ENCODE measurements at places on chromosomes 3 and 15.

GRCh38 chr15:90422043-90422442 lies 34.0 kb downstream of the IQGAP1 start:
- no peak for DNase-seq

DNA sequence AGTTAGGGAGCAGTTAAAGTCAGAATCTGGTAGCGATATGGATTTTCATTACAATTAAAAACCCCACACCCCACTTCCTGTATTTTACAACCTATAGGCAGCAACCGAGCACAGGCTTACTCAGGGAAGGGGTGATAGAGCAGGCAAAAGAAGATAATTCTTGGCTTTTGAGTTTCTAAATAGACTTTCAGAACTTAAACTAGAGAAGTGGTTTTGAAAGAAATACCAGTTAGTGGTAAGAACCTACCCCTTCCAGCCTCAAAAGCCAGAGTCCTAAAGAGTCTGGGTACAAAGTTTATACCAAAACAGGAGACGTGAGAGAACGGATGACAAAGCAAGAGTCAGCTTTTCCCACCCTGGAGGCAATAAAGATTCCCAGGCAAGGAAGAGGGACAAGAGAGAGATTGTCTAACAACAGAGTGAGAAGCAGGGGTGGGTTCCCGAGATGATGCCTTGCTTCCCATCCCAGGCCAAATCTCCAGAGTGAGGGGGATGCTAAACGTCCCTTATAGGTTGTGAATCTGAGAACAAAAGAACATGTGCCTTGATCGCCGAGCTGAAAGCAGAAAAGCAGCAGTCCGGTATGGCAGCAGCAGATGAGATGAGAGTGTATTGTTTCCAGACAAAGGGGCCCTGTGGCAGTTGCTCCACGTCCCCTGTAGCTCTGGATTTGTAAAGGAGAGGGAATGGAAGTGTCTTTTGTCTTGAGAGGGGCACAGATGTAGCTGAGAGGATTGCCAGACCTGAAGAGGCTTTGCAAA lies 36.8 kb downstream of the KLHL6 start:
- DNase-seq: no peak

GRCh38 chr3:182913889-182914288 lies 66.4 kb downstream of the DCUN1D1 start:
- no peak for DNase-seq

DNA sequence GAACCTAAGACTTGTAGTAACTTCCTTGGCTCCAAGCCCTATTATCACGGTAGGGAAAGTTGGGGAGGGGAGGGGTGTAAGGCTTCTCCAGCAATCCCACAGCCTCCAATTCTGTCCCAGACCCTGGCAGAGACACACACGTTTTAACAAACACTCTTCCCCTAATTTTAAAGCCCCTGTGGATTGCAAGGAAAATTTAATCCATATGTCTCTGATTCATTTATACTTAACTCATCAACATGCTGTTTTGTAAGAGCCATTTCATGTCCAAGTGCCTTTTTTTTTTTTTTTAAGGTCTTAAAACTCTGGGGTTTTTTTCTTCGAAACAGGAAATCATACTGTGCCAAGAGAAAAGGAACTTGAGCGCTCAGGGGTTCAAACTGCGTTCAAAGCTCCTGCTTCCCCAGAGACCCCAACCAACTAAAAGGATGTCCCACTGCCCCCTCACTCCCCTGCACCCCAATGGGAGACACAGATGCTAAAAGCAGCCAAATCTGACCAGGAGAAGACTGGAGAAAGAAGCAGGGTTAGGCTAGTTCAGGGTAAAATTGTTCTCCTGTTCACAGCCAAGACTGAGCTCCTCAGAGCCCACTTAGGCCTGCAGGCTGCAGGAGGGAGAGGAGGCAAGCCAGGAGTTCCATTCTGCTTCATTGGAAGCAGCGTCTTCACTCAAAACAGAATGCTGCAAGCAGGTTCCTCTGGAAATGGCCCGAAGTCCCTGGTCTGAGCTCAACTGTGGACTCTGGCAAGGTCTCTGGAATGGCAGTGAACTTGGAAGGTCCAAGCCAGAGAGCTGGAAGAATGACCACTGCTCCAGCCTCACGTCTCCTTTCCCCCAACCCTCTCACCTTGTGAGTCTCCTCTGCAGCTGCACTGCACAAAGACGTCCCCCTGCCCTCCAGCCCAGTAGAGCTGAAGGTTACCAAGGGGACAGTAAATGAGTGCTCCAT lies 172.5 kb downstream of the NTRK3 start:
- DNase-seq: no peak

DNA sequence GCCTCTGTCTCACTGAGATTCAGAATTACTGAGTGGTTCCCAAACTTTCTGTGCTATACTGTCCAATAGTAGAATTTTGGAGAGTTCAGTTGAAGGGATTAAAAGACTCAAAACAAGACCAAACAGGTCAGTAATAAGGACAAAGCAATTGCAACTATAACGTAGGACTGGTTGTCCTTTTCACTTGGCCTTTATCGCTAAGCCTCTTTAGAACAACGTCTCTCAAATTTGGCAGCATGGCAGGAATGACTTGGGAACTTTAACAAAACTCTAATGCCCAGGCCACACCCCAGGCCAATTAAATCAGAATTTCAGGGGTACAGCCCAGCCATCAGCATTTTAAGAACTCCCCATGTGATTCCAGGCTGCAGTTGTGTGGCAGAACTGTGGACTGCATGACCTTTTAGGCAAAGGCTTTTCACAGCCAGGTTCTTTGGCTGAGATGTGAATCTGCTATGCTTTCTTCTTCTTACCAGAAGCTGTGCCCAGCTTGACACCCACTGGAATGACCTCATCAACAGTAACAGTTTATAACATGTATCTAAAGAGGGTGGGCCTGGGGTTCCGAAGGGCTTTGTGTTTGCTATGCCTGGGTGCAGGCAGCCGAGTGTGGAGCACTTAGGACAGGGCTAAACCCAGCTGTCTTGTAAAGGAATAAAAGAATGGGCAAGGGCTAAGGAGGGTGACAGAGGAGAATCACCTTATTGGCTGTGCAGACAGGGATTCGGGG lies 226.2 kb upstream of the PRICKLE2 start:
- DNase-seq: no peak

DNA sequence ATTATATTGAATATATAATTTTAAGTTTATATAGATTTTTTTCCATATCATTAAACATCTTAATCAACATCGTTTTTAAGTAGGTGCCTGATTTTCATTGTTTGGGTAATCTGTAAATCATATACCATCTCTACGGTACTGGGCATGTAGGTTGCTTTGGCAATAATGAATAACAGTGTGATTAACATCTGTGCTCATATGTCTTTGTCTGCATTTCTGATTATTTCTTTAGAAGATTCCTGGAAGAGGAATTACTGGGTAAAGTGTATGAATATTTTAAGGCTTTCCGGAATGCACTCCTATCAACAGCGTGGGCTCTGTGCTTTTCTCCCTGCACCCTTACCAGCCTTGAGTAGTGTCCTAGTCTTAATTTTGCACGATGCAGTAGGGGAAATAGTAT lies 119.8 kb upstream of the LIPC start:
- no peak for DNase-seq

- DNase-seq: no peak
Observed at GRCh38 chr3:69906351-69906966, 93.1 kb upstream of the SAMMSON start.

DNA sequence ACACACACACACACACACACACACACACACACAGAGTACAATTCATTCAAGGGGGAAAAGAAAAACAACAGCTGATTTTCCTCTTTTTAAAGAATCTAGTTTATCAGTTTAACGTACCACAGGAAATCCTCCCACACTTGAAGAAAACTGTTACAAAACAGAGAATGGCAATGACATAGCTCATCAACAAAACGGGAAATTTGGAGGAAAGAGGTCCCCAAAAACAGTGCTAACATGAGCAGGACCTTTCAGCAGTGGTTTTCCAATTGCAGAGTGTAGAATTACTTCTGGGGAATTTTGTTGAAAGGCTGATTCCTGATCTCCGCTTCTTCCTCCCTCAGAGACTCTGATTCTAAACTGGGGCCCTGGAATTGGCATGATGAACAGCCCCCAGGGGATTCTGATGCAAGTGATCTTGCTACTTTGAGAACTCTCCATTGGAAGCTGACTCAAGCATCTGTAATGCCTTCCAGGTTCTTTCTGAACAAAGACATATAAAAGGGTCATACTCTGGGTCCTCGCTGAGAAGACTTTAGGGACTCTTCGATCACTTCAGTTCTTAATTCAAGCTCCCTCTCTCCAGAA lies 442.6 kb upstream of the PROK2 start:
- no peak for DNase-seq

- DNase-seq: no peak
Observed at GRCh38 chr3:184740509-184741258, 28.8 kb upstream of the MAGEF1 start.

DNA sequence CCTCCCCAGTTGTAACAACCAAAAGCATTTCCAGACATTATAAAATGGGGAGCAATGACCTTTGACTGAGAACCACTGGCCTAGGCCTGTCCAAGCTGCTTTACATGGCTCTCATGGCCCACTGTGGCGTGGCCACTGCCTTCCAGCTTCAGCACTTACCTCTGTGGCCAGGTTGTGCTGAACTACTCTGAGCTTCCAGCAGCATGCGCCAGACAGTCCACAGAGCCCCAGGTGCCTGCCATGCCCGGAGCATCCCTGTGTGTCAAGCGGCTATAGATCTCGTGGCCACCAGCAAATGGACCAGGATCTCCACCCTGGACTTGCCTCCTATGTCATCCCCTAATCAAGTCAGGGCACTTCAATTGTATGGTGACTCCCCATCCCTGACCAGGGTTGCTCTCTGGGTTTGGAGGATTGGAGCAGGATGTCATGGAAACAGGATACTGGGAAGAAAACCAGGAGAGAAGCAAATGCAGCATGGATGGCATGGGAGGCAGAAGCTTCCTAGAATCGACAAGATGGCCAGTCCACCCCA lies 199.7 kb downstream of the UACA start:
- DNase-seq: no peak

GRCh38 chr3:157416347-157417087 lies 20.1 kb upstream of the PTX3 start:
- DNase-seq: no peak

- no peak for DNase-seq
Observed at GRCh38 chr3:11391174-11391879, 119.1 kb downstream of the ATG7 start.

GRCh38 chr15:95836536-95836935 lies 494.0 kb upstream of the NR2F2 start:
- no peak for DNase-seq

DNA sequence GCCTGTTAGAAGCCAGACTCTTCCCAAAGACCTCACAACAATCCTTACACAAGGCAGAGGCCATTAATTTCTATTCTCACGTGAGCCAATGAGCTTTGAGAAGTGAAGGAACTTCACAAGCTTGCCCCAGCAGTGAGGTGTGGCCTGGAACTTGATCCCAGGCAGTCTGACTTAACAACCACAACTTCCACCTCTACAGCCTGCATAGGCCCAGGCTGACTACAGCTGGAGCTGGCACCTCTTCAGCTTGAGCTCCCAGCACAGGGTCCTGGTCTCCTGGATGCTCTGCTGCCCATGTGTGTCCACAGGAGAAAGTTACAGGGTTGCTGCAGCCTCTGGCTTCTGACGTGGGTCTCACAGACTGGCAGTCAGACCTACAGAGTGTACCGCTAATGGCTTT lies 111.0 kb downstream of the ERC2 start:
- no peak for DNase-seq

DNA sequence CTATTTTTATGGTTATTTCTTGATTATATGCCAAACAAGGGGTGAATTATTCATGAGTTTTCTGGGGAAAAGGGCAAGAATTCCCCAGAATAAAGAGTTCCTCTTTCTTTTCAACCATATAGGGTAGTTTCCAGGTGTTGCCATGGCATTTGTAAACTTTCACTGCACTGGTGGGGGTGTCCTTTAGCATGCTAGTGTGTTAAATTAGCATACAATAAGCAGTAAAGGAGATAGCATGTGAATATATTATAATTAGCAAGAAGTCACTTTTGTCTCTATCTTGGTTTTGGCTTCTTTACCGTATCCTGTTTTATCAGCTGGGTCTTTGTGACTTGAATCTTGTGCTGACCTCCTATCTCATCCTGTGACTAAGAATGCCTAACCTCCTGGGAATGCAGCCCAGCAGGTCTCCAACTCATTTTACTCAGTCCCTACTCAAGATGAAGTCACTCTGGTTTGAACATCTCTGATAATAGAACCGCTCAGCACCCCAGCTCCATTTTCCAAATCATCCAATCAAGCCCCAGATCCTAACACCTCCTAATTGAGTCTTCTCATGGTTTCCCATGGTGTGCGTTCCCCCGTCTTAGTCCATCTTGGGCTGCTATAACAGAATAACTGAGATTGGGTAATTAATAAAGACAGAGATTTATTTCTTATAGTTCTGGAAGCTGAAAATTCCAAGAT lies 3.4 kb upstream of the SELENOT start:
- DNase-seq: no peak

DNA sequence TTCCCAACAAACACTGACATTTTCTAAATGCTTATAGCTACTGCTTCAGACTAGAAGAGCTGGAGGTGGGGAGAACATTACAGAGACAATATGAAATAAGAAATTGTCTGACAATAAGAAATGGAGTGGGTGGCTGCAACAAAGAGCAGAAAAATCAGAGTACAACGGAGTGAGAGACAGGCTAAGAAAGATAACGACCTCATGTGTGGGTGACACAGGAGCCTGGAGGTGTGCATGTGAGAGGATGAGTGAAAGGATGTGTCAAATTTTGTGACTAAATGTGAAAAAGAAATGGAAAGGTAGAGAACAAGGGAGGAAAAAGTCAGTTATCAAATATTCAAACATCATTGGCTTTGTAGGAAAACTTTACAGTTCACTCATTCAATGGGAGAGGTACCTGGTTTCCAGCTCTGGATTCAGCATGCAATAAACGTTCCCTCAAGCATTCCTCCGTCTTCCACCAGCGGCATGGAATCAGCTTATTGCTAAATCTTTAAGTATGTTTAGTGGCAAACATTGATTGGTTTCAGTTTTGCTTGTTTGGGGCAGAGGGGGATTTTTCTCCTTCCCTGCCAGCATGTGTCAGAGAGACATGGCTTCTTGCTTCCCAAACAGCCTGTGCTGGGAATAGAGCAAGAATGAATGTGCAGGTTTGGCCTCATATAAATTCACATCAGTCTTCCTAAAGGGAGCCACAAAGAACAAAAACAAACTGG lies 103.8 kb upstream of the CHRM5 start:
- no peak for DNase-seq

- DNase-seq: no peak
Observed at GRCh38 chr3:15060029-15060428, 5.1 kb downstream of the MRPS25 start.

- no peak for DNase-seq
Observed at GRCh38 chr3:11982341-11982941, 21.7 kb upstream of the SYN2 start.

- no peak for DNase-seq
Observed at GRCh38 chr3:14989943-14990779, 42.8 kb downstream of the NR2C2 start.
